ENCODE measurements at places on chromosomes 11 and 22. TPM values are rescaled to one million over a fixed set of nuclear protein-coding genes. Genes with fewer than 3 reads are reported as not detected.

DNA sequence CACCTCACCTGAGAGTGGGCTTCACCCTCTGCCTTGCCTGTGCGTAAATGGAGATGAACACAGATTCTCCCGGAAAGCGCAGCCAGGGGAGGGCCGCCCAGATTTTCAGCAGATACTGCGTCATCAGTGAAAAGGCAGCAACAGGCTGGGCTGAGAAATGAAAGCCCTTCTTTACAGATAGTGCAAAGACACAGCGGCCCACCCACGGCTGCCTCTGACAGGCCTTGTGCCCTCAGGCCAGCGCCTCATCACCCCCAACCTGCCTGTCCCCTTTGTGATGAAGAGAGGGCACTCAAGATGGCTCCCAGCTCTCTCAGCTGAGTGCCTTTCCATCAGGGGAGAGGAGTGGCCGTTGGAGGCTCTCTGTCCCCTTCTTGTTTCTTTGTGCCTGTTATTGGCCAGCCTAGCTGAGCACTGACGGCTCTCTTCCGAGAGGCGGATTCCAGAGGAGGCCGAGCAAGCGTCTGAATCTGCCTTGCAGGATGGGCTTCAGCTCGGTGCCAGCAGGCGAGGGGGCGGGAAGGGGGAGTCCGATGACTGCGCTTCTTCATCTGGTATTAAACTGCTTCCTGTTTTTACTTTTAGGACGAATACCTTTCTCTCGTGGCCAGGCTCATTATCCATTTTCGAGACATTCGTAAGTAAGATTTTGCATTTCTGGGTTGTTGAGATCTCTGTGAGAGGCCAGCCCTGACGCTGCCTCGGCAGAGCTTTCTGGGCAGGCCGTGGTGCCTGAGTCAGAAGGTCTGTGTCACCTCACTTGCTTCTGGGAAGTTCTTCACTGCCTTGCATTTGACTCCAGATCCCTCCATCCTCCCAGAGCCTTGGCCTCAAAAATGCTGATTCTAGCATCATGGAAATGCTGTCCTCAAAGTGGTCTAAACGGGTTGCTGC, 43.7 kb downstream of the MED15 start:
- DNase-seq = no peak

The RAB36 gene
- total RNA-seq = 2.5 TPM

DNA sequence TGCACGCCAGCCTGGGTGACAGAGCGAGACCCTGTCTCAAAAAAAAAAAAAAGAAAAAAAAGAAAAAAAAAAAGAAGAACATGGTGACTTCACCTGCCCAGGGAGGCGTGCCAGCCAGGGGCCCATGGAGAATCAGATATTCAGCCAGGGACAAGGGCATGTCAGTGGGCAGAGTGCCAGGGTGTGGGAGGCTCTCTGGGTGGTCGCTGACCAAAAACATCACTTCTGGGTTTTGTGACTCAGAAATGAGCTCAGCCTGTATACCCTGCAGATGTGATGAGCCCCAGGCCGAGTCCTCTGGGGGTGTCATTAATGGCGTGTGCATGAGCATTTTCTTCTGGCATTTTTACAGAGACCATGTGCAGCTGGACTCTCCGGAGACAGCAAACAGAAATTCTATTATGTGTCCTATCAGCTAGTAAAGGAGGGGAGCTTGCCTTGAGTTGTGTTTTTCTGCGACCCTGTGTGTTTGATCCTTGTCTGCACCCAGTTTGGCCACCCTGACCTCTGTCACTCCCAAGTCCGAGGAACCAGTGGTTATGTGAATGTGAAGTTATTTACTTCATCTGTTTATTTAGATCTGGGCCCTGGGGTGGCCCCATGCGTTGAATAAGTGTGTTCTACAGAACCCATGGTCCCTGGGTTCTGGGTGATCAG, 53.6 kb downstream of the BCR start:
- no peak for DNase-seq

GRCh38 chr11:115272925-115273324, 231.3 kb downstream of the CADM1 start:
- no peak for DNase-seq

DNA sequence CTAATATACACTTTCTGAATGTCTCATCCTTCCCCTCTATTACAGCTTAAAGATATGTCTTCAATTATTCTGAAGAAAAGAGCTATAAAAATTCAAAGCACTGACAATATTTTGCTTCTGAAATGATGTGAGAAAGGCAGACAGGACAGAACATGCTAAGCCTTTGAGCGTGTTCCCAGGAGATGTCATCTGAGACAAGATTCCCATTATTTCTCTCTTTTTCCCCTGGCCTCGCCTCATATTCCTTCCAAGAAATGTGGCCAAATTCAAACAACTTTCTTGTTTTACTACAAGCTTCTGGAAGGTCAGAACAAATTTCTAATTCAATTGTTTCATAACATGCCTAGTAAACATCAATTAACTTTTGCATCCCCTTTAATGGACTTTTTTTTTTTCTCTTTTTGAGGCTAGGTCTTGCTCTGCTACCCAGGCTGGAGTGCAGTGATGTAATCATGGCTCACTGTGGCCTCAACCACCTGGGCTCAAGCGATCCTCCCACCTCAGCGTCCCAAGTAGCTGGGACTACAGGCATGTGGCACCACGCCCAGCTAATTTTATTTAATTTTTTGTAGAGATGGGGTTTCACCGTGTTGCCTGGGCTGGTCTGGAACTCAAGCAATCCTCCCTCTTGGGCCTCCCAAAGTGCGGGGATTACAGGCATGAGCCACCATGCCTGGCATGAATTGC, 37.1 kb upstream of the NFRKB start:
- DNase-seq = no peak

DNA sequence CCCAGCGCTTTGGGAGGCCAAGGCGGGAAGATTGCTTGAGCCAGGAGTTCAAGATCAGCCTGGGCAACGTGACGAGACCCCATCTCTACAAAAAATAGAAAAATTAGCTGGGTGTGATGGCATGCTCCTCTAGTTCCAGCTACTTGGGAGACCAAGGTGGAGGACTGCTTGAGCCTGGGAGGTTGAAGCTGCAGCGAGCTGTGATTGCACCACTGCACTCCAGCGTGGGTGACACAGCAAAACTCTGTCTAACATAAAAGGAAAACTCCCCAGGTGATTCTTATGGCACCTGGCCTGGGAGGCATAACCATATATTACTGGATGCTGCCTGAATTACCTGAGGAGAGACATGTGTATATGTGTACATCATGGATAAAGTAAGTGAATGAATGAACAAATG, 29.1 kb downstream of the KIAA1671 start:
- DNase-seq = no peak

- DNase-seq = no peak
Measured at GRCh38 chr11:131465039-131465438, 94.6 kb downstream of the NTM start.

DNA sequence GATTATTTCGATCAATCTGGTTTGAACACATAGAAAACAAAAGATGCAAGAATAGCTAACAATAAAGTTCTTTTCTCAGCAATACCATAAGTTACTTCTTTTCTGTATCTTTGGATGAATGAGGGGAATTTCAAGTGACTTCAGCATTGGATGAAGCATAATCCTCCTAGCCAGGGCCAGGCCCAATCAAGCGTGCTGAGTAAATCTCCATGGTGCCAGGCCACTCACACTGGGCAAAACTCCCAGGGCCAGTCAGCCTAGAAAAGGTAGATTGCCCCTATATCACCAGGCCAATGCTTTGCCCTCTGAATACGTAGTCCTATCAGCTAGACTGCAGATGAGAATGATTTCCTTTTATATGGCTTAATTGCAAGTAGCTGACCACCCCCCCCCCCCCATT, 6.0 kb downstream of the CNTF start:
- DNase-seq = no peak
